ENCODE measurements at places on chromosomes 5 and 9. TPM values are rescaled to one million over a fixed set of nuclear protein-coding genes. Genes with fewer than 3 reads are reported as not detected.

Gene C1QTNF3
- total RNA-seq, result 6.2 TPM

Gene NFIL3
- total RNA-seq, result 20.5 TPM

- H3K27me3 ChIP-seq, result no peaks in the 10 kb centered on the region
- H3K27ac ChIP-seq, result no peak overlapping the region
- H3K4me1 ChIP-seq, result peaks cover 16% of the 10 kb centered on the region
- H3K36me3 ChIP-seq, result no peaks in the 10 kb centered on the region
Measured at GRCh38 chr5:173714551-173715428, 98.3 kb upstream of the BOD1 start.

- H3K4me1 ChIP-seq, result no peaks in the 10 kb centered on the region
- DNase-seq, result no peak
- no peak overlapping the region for H3K27ac ChIP-seq
- H3K4me3 ChIP-seq, result no peak overlapping the region
- H3K27me3 ChIP-seq, result no peaks in the 10 kb centered on the region
Measured at GRCh38 chr5:6176102-6176693, 202.1 kb downstream of the MED10 start.

- DNase-seq, result no peak
- H3K27ac ChIP-seq, result no peak overlapping the region
- H3K36me3 ChIP-seq, result no peaks in the 10 kb centered on the region
- no peaks in the 10 kb centered on the region for H3K4me1 ChIP-seq
- no peak overlapping the region for H3K4me3 ChIP-seq
Measured at GRCh38 chr5:113902917-113903660, 389.6 kb downstream of the YTHDC2 start.

DNA sequence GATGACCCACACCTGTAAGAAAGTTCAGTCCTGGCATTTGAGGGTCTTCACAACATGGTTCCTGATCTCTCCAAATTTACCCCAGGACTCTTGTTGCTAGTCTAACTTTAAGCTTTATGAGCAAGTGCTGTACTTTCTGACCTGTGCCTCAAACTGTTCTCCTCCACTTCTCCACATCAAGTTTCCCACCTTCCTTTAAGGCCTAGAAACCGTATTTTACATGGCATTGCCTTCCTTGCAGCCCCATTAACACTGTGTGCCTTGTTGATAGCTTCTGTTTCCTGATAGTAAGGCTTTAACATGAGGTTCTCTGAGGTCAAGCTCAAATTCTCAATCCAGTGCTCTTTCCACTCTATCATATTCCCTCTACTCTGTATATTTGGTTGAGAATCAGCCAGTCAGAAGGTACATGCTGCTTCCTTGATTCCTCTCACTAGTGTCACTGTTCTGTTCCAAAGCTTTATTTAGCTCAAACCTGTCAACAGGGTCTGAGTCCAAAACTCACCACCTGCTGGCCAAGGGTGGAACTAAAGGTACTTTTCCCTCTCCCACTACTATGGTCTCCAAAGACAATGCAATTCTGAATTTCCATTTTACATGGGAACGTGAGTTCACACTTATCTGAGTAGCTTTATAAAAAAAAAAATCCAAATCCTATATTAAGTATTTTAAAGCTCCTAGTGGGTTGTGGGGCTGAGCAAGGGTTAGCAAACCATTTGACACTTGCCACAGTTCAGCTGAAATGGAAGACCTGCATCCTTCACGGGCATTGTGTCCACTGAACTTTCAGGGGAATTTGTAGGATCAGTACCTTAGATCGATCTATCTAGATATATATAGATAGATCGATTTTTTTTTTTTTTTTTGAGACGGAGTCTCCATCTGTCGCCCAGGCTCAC is 21.1 kb downstream of the VCP start:
- no peak overlapping the region for H3K4me3 ChIP-seq
- no peak overlapping the region for H3K27ac ChIP-seq
- no peaks in the 10 kb centered on the region for H3K4me1 ChIP-seq
- no peaks in the 10 kb centered on the region for H3K27me3 ChIP-seq

Gene NRARP
- 7.2 TPM for total RNA-seq

Gene PCDHA11
- 4.2 TPM for total RNA-seq

DNA sequence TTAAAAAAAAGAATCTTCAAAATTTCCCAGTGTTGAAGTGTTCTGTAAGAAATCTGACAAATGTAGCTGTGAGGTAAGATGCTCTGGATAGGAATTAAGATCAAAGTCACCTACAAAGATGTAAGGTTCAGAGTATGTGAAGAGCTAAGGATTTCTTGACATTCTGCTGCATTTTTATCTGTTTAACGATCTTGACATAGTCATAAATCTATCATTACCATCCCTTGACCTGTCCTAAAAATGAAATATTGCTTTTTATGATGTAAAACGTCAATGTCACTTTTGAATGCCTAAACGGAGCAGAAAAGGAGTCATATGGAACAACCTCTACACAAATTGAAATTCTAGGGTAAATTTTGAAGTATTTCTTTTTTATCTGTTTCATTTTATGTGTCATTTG is 939.3 kb downstream of the CDH18 start:
- DNase-seq, result no peak
- H3K27ac ChIP-seq, result no peak overlapping the region
- H3K4me3 ChIP-seq, result no peak overlapping the region
- H3K36me3 ChIP-seq, result no peaks in the 10 kb centered on the region
- no peaks in the 10 kb centered on the region for H3K4me1 ChIP-seq

- DNase-seq, result no peak
- no peak overlapping the region for H3K4me3 ChIP-seq
- H3K36me3 ChIP-seq, result no peaks in the 10 kb centered on the region
- H3K4me1 ChIP-seq, result peaks cover 3% of the 10 kb centered on the region
Measured at GRCh38 chr9:83367326-83367725, 170.9 kb downstream of the FRMD3 start.

- H3K27ac ChIP-seq, result no peak overlapping the region
- H3K4me1 ChIP-seq, result peaks cover 7% of the 10 kb centered on the region
- DNase-seq, result no peak
- no peaks in the 10 kb centered on the region for H3K27me3 ChIP-seq
Measured at GRCh38 chr5:82167372-82167935, 110.7 kb downstream of the RPS23 start.

Gene PCDHA2
- total RNA-seq, result not detected

Gene TNFSF15
- total RNA-seq, result 2.3 TPM

Gene PRRX2
- total RNA-seq, result 10.6 TPM

GRCh38 chr5:53303105-53303504 is 177.3 kb upstream of the FST start:
- no peak overlapping the region for H3K27ac ChIP-seq
- no peak for DNase-seq
- no peaks in the 10 kb centered on the region for H3K27me3 ChIP-seq
- H3K4me1 ChIP-seq, result no peaks in the 10 kb centered on the region
- H3K36me3 ChIP-seq, result no peaks in the 10 kb centered on the region
- no peak overlapping the region for H3K4me3 ChIP-seq

Gene DCAF10
- 43.7 TPM for total RNA-seq

GRCh38 chr9:4620881-4621555 is 41.1 kb upstream of the PLPP6 start:
- H3K4me1 ChIP-seq, result peaks cover 3% of the 10 kb centered on the region
- no peaks in the 10 kb centered on the region for H3K36me3 ChIP-seq
- no peaks in the 10 kb centered on the region for H3K27me3 ChIP-seq
- H3K27ac ChIP-seq, result no peak overlapping the region

DNA sequence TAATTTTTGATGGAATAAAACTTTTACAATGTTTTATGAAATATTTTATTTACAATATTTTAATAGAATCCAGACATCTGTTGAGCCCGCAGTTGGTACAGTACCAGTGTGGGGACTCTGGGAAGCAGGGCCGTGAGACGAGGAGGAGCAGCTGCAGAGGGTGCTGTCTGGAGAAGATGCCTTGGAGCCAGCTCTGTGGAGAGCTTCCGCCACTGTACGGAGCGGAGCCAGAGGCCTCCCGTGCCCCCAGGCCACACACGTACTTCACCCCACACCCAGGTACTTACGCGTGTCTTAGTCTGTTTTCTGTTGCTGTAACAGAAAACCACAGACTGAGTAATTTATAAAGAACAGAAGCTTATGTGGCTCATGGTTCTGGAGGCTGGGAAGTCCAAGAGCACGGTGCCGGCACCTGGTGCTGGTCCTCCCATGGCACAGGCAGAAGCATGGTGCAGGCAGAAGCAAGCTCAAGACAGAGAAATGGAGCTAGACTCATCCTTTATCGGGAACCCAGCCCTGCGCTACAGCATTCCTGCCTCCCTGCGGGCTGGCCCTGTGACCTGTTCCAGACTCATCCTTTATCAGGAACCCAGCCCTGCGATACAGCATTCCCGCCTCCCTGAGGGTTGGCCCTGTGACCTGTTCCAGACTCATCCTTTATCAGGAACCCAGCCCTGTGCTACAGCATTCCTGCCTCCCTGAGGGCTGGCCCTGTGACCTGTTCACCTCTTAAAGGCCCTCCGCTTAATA is 23.3 kb downstream of the CEP72 start:
- DNase-seq, result no peak
- H3K27ac ChIP-seq, result no peak overlapping the region
- no peak overlapping the region for H3K4me3 ChIP-seq
- H3K27me3 ChIP-seq, result no peaks in the 10 kb centered on the region
- H3K4me1 ChIP-seq, result no peaks in the 10 kb centered on the region
- peaks cover 12% of the 10 kb centered on the region for H3K36me3 ChIP-seq
